ENCODE measurements at places on chromosomes 16 and 17. TPM values are rescaled to one million over a fixed set of nuclear protein-coding genes. Genes with fewer than 3 reads are reported as not detected.

USP31 gene
- 10.9 TPM for total RNA-seq

GRAP gene
- total RNA-seq, result 5.4 TPM

DNA sequence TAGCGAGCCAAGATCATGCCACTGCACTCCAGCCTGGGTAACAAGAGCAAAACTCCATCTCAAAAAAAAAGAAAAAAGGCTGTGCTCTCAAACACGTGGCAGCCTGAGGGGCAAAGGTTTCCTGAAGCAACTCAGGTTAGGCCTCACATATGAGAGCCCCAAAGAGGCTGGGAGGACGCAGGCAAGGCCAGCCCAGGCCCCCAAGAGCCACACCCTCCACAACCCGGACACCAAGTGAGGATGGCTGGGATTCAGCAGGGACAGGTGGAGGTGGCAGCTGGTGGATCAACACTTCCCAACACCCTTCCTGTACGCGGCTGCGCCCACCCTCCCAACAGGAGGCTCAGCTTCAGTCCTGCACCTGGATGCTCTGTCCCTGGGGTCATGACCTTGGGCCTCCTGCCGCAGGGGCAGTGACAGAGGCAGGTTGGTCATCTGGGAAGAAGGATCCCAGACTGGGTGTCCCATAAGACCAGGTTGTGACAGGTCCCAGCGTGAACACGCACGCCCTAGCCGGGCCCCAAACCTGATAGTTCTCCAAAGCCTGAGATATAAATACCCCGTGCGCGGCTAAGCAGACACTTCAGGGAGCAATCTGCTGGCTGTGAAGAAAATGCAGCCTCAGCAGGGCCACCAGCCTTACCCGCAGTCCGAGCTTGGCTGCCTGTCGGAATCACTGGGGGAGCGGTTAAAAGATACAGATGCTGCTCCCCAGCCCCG lies 78.1 kb downstream of the TIMM22 start:
- H3K36me3 ChIP-seq, result peaks cover 95% of the 10 kb centered on the region
- H3K27me3 ChIP-seq, result no peaks in the 10 kb centered on the region
- no peak overlapping the region for H3K27ac ChIP-seq
- DNase-seq, result no peak

GRCh38 chr17:19384723-19385391 lies 2.1 kb downstream of the MFAP4 start:
- H3K4me3 ChIP-seq, result peak overlapping the region; percentile 6
- peak; percentile 95 for DNase-seq
- peaks cover 78% of the 10 kb centered on the region for H3K4me1 ChIP-seq

DNA sequence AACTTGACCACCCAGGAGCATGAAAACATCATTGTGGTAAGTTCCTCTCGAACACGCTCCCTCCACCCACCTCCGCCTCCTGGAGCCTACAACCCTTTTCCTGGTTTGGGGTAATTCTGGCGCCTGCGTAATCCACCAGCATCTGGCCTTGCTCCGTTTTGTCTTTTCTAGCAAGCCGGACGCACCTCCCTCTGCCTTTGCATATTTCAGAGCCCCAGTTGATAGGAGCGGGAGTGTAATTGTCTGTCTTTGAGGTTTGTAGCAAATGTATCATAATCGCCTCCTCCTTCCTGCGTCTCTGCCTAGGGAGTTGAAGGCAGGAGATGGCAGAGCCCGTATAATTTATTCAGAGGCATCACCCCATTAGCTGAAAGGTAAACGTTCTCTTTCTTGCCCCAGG lies 121.3 kb upstream of the PLCG2 start:
- DNase-seq, result no peak
- H3K27ac ChIP-seq, result no peak overlapping the region
- peaks cover 86% of the 10 kb centered on the region for H3K36me3 ChIP-seq
- H3K4me3 ChIP-seq, result no peak overlapping the region

- no peaks in the 10 kb centered on the region for H3K4me1 ChIP-seq
- no peaks in the 10 kb centered on the region for H3K36me3 ChIP-seq
- H3K27me3 ChIP-seq, result no peaks in the 10 kb centered on the region
- no peak overlapping the region for H3K27ac ChIP-seq
Measured at GRCh38 chr16:58634265-58634802, 4.7 kb upstream of the CNOT1 start.

DNA sequence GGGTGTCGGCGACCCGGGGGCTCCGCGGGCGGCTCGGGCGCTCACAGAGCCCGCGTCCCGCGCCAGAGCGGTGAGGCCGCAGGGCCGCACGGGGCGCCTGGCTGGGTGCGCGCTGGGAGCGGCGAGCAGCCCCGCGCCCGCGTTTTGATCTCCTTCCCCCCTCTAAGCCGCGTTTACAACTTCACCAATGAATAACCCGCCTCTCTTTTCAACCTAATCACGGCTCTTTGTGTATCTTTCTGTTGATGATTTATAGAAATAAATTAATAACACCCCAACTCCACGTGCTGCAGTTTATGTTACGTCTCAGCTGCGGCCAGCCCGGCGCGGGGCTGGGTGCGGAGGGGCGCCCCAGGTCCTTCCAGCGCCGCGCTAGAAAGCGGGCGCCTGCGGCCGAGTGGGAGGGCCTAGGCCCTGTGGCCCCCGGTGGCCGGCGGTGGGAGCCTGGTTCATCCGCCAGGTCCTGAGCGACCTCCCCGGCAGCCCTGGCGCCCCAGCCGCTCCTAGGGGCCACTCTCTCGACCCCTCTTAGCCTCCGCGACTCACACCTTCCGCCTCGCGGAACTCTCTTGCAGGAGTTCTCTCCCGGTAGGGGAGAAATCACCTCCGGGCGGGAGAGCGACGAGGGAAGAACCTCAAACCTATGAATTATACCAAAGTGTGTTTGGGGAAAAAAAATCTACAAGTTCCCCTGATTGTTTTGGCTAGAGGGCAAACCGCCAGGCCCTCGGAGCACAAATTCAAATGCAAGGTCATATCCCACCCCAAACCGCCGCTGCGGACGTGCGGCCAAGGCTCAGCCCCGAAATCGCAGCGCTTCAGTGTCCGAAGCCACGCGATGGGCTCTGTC lies 1.9 kb downstream of the HNF1B start:
- peak overlapping the region; percentile 33 for H3K4me3 ChIP-seq
- DNase-seq, result no peak
- H3K4me1 ChIP-seq, result peaks cover 4% of the 10 kb centered on the region
- H3K36me3 ChIP-seq, result no peaks in the 10 kb centered on the region

DNA sequence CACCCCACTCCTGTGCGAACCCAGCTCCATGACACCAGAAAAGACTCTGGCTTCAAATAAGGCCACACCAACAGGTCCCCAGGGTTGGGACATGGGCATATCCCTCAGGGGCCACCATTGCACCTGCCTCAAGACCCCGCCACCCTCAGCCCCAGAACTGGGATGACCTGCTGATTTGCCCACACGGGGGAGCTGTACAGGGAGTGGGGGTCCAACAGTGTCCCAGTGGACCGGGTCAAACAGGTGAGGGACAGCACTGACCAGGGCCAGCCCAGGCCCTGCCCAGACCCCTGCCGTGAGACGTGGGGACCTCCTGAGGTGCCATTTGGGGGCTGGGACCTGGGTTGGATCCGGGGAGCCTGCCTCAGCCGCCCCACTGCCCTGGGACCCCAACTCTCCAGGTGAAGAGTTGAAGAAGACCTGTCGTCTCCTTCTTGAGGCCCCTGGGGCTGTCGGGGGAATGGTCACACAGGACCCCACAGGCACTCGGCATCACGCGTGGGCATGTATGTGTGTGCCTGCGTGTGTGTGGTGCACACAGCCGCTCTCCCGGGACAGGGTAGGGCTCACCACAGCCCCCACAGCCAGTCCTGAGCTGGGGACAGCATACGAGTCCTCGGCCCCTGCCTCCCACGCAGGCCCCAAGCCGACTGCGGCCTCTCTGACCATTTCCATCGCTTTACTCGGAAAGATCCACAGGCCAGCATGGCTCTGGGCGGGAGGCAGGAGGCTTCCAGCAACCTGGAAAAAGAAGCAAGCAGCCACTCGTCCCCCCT lies 34.2 kb upstream of the ZNF469 start:
- DNase-seq, result no peak
- H3K36me3 ChIP-seq, result no peaks in the 10 kb centered on the region
- H3K27ac ChIP-seq, result no peak overlapping the region
- no peak overlapping the region for H3K4me3 ChIP-seq
- H3K4me1 ChIP-seq, result no peaks in the 10 kb centered on the region
- no peaks in the 10 kb centered on the region for H3K27me3 ChIP-seq
